ENCODE measurements at places on chromosomes 5 and 9.

DNA sequence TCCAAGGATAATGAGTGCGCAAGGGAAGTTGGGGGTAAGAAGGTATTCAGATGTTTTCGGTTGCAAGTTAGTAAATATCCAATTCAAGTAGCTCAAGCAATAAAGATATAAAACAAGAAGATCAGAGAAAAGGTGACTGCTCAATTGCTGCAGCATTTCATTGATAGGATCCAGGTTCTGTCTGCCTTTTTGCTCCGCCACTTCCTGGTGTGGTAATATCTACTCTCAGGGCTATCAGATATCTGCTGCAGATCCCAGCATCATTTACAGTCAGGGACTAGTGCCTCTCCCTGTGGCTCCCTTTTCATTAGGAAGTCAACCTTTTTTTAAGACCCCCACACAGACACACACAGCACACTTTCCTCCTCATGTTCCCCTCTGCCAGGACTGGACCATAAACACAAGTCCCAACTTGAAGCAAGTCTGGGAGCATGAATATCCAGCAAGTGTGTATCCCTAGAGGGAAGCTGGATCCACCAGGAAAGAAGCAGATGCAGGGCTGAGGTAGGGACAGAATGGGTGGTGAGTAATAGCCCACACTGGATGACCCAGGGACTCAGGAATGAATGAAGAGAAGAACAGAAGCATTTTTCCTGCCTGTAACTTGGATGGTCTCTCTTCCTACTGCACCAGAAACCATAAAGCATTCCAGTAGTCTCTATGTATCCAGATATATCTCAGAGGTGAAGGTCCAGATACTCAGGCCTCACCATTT, 53.7 kb downstream of the ZNF622 start:
- no peak for DNase-seq

- DNase-seq, result no peak
Observed at GRCh38 chr5:17123010-17123409, 94.4 kb upstream of the BASP1 start.

DNA sequence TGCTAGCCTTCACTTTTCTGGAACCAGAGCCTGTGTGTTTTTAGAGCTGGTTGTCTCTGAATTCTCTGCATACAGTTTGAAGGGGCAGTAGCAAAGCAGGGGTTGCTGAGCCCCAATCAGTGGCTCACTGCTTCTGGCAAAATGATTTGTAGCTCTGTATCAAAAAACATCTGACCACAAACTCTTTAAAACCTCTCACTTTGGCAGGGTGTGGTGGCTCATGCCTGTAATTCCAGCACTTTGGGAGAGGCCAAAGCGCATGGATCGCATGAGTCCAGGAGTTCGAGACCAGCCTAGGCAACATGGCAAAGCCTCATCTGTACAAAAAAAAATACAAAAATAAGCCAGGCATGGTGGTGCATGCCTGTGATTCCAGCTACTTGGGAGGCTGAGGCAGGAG, 28.3 kb upstream of the APC start:
- no peak for DNase-seq

- no peak for DNase-seq
Observed at GRCh38 chr9:109110329-109111021, 9.3 kb downstream of the TMEM245 start.

- no peak for DNase-seq
Observed at GRCh38 chr5:160500786-160501779, 79.4 kb downstream of the PTTG1 start.

GRCh38 chr5:31148959-31149475, 44.5 kb upstream of the CDH6 start:
- DNase-seq, result no peak

DNA sequence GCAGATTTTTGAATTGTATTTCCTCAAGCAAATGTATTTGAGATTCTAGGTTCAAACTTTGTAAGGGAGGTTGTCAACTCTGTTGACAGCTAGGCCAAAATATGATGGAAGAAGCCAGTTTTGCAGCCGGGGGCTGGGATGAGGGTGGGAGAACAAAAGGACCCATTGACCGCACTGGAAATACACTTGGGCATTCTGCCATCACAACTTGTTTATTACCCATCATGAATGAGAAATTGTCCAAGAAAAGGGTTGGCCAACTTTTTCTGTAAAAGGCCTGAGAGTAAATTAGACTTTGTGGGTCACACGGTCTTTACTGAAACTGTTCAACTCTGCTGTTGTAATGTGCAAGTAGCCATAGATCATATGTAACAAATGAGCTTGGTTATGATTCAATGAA, 221.3 kb upstream of the KLF9 start:
- no peak for DNase-seq

DNA sequence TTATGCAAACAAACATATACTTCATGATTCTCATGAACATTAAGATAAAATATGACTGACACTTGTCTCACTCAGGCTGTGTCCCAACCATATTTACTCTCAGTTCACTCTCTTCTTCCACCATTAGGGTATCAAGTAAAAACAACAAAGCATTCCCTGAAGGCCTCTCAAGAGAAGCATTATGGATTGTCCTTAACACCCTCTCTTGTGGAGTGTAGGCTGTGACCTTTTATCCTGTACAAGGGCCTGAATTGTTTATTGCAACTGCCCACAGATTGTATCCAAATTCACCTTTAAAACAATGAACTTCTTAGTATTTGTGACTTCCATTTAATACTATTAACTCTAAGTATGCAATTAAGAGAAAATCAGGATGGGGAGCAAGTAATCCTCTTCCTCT, 78.1 kb downstream of the RICTOR start:
- DNase-seq, result no peak

- no peak for DNase-seq
Observed at GRCh38 chr9:20702570-20702969, 18.5 kb downstream of the FOCAD start.

GRCh38 chr5:169668732-169669131, 31.7 kb downstream of the DOCK2 start:
- DNase-seq, result no peak

DNA sequence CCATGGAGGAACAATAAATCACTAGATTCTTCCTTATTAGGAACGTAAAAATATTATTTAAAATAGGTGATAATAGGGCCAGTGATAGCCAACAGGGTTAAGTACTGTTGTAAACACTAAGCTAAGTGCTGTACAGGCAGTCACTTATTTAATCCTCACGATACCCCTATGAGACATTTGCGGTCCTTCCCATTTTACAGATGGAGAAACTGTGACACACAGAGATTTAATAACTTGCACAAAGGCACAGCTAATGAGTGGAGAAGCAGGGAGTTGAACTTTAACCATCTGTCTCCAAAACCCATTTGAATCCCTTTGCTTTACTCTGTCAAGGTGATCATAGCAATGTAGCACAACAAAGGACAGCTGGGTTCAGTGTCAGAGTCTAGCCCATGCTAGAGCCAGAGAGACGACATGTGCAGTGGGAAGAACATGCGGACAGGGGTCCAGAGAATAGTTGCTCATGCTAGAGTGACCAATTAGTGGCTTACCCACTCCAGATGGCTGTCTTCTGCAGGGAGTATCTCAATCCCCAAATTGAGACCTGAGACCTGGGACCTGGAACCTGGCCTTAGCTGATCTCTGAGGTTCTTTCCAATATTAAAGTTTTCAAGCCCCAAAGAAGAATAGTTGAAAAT, 28.9 kb downstream of the STXBP1 start:
- DNase-seq, result no peak

DNA sequence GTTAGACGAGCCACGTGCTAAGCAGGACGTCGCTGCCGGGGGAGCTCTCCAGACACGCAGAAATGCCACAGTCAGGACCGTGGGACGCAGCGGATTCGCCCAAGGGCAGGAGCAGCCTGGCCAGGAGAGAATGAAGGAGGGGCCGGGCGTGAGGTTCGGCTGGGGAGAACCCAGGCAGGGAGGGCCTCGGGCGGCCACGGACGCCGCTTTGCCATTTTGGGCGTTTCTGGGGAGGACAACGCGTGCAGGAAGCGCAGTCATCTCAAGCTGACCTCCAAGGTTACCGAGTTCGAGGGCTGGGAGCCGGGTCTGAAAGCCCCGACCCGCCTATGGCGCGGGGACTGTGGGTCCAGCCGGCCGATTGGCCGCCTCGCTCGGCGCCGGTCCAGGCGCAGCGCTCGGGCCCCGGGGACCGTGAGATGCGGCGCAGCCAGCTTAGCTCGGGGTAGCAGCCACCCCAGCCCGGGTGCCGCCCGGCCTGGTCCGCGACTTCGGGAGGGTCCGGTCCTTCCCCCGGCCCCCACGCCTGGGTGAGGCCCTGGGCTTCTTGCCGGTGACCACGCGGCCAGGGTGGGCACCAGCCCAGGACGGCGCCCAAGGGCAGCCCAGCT, 760 bp upstream of the MAN1B1 start:
- DNase-seq, result no peak

- DNase-seq, result no peak
Observed at GRCh38 chr5:138339091-138339456, 1.0 kb downstream of the FAM53C start.

DNA sequence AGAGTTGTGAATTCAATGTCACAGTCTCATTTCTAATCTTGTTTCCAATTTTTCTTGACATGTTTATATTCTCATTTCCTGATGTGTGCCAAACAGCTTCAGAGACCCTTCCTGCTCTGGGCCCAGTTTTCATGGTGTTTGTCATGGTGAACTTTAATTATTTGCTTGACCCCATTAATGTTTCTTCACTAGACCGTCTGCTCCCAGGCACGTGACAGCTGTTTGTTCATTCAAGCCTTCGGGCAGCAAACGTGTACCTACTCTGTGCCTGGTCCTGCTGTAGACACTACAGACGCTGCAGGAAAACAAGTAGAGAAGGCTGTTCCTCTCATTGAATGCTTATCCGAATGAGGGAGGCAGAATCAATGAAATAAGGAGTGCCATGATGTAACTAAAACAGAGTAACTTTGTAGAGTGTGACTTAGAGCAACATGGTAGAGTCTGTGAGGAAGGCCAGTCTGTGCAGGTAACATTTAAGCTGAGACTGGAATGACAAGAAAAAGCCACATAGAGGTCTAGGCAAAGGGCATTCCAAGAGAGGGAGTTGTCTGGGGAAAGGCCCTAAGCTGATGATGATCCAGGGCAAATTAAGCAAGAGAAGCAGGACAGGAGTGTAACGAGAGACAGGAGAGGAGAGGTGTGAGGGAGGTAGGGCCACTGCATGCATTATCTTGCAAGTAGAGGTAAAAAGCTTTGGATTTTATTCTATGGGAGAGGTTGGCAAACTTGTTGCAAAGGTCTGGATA, 191.4 kb downstream of the SEMA5A start:
- DNase-seq, result no peak

- DNase-seq, result no peak
Observed at GRCh38 chr5:158751961-158752655, 347.6 kb downstream of the EBF1 start.

DNA sequence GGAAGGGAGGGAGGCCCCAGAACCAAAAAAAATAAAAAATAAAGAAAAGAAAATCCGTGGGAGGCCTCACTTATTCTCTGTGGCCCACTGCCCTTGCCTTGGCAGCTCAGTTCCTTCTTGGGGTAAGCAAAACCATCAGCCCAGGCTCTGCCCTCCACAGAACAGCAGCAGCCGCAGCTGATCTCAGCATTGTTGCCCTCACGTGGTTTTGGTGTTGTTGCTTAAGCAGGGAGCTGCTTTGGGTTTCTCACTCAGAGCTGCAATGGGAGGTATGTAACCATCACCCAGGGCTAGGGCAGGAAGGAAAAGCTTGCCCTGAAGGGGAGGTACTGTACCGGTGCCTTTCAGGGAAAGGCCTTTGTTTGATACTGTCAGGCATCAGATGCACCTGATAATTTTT, 374.7 kb upstream of the WWC1 start:
- no peak for DNase-seq

DNA sequence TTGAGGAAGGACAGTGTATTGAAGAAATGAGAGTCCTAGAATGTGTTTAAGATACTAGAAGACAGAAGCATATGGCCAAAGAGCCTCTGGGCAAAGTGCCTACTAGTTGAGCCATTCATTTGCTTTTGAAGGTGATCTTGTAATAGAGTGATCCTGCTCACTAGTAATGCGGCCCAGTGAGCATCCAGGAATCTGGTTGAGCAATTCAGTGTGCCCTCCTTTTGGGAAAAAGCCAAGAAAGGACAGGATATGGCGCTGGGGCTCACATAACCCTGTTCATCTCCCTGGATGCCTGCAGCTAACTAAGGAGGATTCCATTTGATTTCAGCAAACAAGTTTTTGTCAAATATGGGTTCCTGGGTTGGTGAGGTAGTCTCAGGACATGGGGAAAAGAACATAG, 16.3 kb downstream of the ADAM19 start:
- peak; percentile 79 for DNase-seq

GRCh38 chr5:95841914-95842812, 19.6 kb upstream of the GLRX start:
- DNase-seq, result no peak

DNA sequence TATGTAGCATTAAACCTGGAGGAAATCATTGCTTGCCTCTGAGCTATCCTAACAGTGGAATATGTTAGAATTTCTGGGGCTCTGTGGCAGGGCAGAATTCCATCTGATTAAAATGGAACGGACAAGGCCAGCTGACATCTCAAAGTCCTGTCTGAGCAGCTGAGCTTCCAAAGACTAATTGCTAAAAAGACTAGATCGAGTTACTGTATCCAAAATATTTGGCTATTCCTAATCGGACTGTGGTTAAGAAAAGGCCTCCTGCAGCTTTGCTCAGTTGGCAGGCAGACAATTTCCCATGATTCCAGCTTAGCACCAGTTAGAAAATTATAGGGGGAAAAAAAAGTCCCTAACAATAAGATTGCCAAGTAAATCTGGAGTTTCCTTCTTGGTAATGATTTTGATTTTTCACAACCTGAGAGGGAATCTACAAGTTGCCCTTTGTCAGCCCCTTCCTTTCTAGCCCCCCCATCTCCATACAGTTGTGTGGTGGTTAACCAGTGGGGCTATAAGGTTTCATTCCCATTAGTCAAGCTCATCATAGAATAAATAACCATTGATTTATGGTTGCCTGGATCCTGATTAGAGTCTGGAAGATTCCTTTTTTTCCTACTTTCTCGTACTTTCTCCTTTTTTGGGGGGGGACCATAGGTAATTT, 26.4 kb downstream of the PTGR1 start:
- peak; percentile 28 for DNase-seq

DNA sequence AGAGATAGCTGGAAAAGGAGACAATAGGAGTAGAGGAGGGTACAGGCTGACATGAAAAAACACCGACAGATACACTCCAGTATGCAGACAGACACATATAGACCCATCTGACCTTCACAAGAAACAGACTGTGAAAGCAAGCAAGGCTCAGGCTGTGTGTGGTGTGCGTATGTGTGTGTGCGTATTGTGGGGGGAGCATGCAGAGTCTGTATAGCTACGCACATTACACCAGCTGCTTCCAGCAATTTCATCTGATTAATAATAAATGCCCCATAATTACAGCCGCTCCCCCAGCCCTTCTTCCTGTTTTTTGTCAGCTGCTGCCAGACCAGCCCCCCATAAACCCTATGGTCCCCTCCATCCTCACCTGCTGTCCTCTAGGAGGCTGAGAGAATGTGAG, 6.7 kb downstream of the CNTFR start:
- no peak for DNase-seq

- DNase-seq, result no peak
Observed at GRCh38 chr5:41266377-41266776, 53.0 kb upstream of the C6 start.

GRCh38 chr5:139263536-139263935, 30.0 kb upstream of the MATR3 start:
- no peak for DNase-seq

All from cerebellar cortex (tissue), 1 donor.